ENCODE measurements at places on chromosomes 2 and 18.

- no peak for DNase-seq
Measured at GRCh38 chr2:85796341-85797262, 42.8 kb downstream of the ATOH8 start.

GRCh38 chr2:27282892-27283291, 663 bp downstream of the TRIM54 start:
- DNase-seq, result no peak

DNA sequence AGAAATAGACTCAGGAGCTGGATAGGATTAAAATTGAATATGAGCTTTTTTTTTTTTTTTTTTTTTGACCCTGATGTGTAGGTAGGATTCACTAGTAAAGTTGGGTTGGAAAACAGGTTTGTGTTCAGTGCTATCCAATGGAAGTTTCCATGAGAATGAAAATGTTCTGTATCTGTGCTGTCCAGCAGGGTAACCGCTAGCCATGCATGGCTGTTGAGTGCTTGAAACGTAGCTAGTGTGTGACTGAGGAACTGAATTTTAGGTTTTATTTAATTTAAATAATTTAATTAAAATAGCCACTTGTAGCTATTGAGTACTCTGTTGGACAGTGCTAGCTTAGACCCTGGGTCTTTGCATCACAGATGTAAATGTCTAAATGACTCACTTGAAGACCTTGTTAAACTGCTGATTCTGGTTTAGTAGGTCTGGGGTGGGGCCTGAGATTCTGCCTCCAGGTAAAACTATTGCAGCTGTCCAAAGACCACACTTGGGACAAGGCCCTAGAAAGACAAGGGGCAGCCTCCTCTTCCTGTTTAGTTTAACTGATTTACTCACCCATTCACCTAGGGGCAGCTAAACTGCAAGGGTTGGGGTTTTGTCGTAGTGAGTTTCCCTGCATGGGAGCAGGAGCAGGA, 84.7 kb upstream of the STON1 start:
- no peak for DNase-seq

- DNase-seq, result no peak
Measured at GRCh38 chr2:84768840-84769239, 112.0 kb downstream of the TRABD2A start.

DNA sequence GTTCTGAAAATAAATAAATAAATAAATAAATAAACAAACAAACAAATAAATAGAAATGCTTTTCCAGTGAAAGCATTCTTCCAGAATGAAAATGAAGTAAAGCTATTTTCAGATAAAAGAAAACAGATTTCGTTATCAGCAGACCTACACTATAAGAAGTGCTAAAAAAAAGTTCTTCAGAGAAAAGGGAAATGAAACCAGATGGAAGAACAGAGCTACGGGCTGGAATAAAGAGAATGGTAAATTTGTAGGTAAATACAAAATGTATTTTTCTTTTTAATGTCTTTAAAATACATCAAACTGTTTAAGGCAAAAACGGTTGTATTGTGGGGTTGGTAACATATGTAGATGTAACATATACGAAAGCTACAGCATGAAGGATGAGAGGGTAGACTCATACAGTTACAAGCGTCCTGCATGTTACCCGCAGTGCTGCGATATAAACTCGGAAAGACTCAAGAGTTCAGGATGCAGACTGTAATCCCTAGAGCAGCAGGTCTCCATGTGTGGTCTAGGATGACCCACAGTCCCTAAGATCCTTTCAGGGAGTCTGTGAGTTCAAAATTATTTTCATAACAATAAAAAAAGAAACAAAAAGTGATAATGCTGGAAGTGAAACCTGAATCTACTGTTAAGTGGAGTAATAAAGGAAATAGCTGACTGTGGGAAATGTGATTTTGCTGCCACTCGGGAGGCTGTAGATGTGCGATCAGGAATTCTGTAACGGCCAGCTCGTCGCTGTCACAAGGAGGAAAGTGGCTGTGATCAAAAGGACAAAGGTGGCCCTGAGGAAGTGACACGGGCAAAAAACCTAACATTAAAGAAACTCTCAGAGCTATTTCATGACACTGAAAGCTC, 5.3 kb upstream of the RAB12 start:
- DNase-seq, result no peak

DNA sequence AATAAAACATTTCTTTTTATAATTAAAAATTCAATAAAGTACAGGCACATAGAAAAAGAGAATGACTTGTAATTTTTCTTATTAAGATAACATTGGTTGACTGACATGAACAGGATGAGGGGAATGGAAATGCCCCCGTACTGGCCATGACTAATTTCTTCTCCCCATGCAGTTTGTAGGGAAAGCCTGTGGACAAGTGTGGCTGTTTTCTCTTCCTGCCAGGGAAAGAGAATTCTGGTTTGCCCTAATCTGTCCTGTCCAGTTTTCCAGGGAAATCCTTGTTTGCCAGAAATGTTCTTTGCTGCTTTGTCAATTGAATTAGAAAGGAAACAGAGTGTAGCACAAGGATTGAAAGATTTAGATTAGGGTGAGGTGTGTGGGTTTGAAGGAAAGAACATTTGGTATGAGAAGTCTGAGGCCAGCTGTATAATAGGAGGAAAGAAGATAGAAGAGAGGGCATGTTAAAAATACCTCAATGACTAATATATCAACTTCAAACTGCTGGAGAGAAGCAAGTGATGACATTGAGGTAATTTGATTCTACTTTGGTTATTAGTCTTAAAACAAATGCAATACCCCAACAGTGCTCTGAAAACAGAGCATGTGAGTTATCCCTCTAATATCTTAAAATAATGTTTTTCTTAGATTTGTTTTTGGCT, 593.9 kb upstream of the ZNF804A start:
- no peak for DNase-seq

- DNase-seq, result no peak
Measured at GRCh38 chr18:51751901-51752300, 554.4 kb upstream of the MEX3C start.

- no peak for DNase-seq
Measured at GRCh38 chr2:218997731-218998130, 4.5 kb upstream of the CRYBA2 start.

GRCh38 chr2:44951124-44951523, 9.6 kb downstream of the SIX3 start:
- DNase-seq, result no peak

DNA sequence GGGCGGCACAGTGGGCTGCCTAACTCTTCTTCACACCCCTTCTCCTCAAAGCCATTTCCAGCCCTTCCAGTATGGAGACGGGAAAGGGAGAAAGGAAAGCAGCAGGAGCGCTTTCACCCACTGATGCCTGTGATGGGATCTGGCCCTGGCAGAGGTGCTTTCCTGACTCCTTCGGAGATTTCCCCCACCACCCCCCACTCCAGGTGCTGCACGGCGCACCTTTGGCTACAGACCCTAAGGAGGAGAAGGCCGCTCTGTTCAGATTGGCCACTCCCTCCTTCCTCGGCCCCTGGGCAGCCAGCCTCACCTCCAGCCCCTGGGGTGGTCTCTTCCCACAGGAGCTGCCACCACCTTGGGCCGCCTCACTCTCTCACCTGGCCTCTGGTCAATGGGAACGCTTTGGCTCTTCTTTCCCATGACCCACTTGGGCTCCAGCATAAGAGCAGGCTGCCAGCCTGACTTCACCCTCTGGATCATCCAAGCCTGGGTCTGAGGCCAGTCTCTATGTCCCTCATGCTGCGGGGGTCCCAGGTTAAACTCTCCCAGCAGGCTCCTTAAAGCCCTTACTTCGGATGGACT, 18.4 kb upstream of the MAL start:
- DNase-seq, result no peak

- DNase-seq, result no peak
Measured at GRCh38 chr2:81276595-81276994, 972.0 kb upstream of the LRRTM1 start.

DNA sequence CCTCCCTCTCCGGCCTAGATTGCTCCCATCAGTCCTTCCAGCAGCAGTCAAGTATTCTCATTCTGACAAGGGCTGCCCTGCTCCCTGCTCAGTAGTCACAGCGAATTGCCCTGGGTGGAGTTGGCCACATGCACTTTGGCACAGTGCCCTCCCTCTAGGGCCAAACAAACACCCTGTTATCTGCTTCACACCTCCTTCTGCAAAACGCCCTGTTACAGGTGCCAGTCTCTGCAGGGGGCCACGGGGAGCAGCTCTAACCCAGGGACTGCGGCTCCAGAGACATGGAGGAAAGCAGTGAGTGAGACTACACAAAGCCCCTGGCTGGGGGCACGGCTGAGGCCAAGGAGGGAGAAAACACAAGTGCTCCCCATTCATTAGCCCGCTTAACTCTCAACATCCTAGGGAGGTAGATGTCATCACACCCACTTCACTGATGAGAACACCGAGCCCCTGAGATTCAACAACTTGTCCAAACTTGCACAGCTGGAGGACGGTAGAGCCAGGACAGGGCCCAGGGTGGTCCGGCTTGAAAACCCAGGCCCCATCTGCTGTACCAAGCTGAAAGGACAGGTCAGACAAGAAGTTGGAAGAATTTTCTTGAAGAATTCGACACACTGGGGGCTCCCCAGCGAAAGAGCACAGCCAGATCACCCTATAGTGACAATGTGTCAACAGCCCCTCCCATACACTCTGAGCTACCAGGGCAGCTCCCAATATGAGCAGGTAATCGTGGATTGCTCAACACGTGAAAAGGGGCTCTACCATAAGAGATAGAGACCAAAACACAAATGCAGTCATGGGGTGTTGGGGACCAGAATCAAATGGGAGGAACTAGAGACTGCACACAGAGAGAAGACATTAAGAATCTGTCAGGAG, 8.7 kb upstream of the TFCP2L1 start:
- no peak for DNase-seq

DNA sequence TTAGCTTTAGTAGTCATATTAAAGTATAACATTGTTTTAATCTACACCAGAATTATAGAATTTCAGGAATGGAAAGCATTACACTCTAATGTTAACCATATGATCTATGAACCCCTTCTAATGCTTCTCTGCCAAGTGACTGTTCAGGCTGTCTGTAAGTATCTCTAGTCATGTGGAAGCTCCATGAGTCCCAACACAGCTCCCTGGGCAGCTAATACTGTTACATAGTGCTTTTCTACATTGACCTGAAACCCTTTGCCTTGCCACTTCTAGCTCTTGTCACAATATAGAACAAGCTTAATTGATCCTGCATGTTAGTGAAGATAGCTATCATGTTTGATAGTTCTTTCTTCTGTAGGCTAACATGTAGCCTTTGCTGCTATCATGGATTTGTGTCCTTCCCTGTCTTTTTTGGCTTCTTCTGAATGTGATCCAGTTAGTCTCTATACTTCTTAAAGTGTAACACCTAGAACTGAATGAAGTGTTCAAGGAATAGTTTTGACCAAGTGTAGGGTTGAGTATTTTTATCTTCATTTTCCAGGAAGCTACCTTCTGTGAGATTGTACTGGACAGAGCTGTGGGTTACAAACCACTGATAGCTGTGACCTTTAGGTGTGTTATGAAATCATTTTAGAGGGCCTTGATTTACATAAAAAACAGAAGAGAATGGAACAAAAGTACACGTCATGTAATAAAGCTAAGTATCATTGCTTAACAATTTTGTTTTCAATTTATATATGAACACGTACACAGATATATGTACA, 23.7 kb downstream of the BABAM2 start:
- DNase-seq, result no peak

DNA sequence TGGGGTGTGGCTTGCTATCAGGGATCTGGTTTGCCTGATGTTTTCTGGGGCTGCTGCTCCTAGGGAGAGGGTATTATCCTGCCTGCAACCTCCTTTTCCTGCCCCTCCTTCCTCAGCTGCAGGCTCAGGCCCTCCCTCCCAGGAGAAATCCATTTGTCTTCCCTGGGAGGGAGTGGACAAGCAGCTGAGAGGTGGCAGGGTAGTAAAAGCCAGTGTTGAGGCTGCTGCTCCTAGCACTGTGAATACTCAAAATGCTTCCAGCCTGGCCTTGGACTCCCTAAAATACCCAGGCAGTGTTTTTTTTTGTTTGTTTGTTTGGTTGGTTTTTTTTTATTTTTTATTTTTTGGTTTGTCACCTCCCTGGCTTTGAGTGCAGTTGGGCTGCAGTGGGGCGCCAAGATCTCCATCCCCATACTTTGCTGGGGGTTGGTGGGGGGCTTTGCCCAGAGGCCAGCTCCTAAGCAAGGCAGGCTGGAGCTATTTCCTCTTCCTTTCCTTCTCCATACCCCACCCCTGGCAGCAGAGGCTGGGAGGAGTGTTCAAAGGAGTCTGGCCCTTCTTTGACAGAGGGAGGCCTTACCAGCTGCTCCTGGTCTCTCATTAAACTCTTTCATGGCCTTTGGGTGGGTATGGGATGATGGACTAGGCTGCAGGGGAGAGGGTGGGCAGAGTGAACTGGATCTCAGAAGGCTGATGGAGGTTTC, 13.6 kb downstream of the HOXD3 start:
- DNase-seq, result no peak

DNA sequence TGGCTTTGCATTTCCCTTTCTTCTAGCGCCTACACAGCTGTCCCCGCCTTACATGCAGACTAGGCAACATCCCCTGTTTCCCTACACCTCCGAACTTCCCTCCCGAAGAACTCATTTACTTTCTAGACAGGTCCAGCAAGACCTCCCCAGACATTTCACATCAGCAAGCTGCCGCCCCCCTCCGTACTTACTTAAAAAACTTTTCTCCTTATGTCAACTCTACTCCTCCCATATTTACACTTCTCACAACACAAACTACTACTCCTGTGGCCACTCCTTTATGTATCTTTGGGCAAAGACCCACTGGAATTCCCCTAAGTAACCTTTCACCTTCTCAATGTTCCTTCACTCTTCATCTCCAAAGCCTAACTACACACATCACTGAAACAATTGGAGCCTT, 20.4 kb upstream of the ZNF397 start:
- DNase-seq, result no peak

- no peak for DNase-seq
Measured at GRCh38 chr2:121260370-121261154, 24.4 kb downstream of the TFCP2L1 start.

DNA sequence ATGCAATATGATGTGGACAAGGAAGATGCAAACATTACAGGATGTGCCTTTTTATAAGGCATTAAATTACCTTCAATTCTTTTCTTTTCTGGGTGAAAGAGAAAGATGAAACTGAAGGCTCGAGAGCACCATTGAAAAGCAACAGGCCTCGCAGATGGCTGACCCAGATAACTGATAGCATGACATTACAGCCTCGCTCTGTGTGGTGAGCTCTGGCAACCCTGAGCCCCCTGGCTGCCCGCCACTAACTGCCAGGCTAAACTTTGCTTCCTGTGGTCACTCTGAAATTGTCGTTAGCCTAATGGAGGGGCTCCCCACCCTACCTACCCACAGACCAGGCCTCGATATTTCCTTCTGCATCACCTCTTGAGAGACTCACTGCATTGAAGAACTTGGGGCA, 516.8 kb upstream of the FANCL start:
- no peak for DNase-seq

GRCh38 chr2:162929571-162929970, 91.0 kb upstream of the KCNH7 start:
- no peak for DNase-seq

DNA sequence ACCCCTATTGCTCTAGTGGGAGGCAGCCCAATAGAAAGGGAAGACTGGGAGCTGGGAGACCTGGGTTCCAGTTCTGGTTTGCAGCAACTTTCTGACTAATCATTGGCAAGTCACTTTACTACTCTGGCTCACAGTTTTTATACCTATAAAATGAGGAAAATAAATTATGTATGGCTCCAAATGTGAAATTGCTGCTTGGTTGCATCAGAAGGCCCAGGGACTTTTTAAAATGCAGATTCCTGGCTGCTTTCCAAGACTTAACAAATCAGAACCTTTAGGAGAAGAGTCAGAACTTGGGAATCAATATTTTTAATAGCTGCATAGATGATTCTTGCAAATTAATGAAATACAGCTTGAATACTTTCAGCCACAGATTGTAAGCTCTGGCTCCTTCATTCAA, 943.9 kb downstream of the EPHA4 start:
- DNase-seq, result no peak

GRCh38 chr2:39913648-39914461, 134.8 kb upstream of the THUMPD2 start:
- DNase-seq, result no peak
